ENCODE measurements at places on chromosomes 2 and 18.

DNA sequence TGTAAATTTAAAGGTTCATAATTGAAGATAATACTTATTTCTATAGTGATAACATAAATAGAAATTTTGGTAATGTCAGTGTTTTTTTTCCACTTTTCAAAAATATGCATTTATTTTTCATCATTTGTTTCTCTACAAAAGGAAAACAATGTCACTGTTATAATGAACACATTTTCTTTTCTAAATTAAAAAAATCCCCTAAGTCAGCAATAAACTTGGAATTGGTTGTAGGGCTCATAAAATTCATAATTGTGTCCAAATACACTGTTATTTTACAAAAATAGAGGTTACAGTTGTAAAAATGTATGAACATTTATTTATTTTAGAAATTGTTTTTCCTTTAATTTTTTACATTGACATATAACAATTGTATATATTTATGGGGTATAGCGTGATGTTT lies 26.4 kb upstream of the SERPINB12 start:
- DNase-seq = no peak

DNA sequence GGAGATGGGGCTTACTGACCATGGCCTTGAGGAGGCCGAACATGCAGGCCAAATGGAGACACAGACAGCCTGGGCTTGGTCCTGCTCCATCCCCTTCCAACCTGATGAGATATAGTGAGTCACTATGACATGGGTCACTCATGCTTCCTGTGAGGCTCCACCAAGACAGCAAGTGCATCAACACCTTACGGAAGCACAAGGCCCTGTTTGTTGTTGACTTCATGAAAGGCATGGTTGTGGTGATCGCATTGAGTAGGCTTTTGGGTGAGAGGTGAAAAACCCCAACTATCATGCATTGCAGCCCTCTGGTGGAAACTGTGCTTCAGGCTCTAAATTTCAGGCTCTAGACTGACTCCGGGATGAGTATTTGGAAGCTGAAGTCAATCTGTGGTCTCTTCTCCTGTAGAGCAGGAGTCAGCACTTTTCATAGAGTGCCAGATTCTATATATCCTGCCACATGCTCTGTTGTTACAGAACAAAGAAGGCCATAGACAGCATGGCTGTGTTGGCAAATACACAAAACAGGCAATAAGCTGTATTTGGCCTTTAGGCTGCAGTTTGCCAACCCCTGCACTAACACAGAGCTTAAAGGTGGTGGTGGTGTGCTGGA lies 10.1 kb downstream of the IL37 start:
- no peak for DNase-seq

DNA sequence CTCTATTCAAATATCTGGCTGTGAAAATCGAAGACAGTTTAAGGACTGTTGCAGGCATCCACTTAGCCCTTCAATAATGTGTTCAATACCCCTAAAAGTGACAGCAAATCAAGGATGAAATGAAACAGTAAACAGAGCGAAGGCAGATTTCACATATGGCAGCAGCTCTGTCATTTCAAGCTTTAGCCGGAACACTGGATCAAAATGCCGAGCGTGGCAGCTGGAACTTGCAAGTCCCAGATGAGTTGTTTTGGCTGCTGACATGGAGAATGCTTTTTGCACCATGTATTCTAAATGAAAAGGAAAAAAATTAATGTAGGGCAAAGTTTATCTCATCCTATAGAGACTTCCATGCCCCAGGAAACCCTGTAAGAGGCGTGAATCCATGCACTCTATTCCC lies 18.0 kb downstream of the LRRC30 start:
- DNase-seq = no peak

DNA sequence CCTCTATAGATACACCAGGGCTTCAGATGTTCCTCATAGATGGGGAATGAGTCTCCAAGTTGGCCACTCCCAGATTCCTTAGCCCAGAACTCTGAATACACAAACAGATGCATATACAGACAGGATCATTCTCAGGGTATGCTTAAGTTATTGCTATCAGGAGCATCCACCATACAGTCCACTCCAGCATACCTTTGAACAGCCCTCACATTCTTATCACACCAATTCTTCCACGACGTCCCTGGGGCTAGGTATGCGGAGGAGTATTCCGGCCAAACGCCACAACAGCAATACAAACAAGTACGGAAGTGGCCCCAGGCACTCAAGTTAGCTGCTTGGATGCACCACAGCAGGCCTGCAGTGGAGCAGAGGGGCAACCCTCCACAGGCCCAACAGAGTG lies 312.5 kb upstream of the CHAC2 start:
- no peak for DNase-seq
